T-helper 9 cell (primary cell): ENCODE measurements at places on chromosomes 12 and 14.
A peak's percentile ranks its signal among the peaks of the same experiment; 100 is the strongest.

DNA sequence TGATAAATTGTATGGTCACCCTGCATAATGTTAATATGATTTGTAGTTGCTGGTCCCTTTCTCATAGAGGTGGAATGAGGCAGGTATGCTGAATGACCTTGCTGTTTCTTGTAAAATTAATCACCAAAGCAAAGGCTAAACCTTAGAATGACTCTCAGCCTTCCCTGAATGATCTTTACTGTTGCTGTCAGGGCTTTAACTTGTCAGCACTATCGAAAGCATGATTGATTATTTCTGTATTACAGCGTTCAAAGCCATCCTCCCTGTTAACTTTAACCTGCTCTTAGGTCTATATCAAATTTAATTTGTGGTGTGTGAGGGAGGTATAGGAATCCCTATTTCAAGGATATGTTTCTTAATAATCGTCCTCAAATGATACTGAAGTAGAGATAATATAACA, 23.1 kb downstream of the RASSF8 start:
- no peak for DNase-seq

GRCh38 chr12:108722992-108723766, 8.1 kb downstream of the CORO1C start:
- no peak for DNase-seq

DNA sequence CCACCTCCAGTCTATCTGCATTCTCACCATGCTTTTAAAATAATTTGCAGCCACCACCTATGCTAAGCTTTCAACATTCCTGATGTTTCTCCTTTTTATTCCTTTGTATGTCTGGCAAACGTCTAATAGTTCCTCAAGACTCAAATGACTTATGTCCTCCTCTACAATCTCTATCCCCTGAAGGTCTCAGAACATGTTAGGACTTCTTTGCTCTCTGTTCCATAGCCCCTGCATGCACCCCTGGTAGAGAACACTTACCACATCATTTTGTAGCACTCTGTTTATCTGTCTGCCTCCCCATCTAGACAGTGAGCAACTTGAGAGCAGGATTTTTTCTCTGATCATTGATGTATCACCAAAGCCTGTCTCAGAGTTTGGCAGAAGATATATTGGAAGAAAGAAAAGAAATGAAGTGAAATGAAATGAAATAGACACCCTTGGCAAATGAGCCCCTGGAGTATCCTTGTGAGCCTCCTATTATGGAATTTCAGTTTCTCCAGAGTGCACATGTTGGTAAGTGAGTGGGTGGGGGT, 1231.2 kb upstream of the FLRT2 start:
- DNase-seq: no peak

DNA sequence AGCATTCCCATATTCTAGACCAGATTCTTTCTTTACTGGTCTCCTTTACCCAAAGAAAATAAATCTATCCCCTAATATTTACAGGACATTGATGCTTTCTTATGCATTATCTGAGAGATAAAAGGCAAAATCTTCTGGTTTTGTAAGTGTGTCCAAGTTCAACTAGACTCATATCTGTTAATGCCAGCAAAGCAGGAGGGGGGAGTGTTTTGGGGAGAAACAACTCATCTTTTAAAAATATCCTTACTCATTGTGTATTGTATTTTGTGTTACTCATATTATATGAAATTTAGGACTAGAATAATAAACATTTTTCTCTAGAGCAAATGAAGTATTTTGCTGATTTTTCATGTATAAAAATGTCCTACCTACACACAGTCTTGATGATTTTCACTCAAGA, 54.8 kb downstream of the SAMD4A start:
- DNase-seq: no peak

DNA sequence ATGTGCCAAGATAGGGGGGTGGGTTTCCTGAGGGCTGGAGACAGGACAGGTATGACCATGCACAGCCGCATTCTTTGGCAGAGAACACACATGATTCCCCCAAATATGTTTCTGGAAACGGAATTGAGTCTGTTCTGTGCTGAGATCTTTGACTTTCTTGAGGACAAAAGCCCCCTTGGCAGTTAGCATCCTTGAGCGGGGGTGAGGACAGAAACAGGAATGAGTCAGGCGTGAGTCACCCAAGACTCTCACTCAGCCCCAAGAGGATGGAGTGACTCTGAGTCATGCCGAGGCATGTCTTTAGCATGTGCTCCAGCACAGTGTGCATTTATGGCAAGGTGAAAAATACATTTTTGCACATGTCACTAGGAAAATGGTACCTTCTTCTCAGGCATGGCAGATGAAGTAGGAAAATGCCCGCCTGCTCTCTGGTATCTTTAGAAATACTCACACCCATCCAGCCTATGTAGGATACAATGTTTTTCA, 52.1 kb downstream of the DAD1 start:
- DNase-seq: peak; percentile 61

DNA sequence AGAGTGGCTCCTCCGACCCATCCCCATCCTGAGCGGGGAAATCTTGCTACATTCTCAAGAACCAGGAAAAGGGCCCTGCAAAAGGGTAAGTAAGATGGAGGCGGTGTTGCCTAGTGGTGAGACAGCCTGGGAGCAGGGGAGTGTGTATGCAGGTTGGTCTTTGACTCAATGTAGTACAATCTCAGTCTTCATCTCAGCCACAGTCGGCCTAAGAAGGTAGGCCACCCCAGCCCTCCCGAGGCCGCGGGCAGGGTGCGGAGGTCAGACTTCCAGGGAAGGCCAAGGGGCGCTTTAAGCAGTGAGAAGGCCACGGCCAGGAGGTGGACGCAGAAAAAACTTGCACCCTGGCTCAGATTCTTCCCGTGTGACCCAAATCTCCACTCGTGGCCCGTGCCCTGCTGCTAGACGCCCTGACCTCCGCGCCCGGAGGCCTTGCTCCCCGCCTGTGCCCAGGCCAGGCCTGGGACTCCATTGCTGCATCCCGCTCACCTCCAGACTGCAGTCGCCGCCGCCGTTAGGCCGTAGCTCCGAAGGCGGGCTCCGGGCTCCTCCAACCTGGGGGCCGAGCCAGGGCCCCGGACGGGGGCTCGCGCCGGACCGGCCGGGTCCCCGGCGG, 435 bp downstream of the FOXM1 start:
- no peak for DNase-seq

- DNase-seq: no peak
Observed at GRCh38 chr12:103887738-103888137, 42.5 kb upstream of the HSP90B1 start.
